ENCODE measurements at places on chromosomes 16 and 17. TPM values are rescaled to one million over a fixed set of nuclear protein-coding genes. Genes with fewer than 3 reads are reported as not detected.

CES4A gene
- 12.4 TPM for polyA plus RNA-seq

SALL1 gene
- 126 TPM for polyA plus RNA-seq

PRSS53 gene
- polyA plus RNA-seq = 1.3 TPM

ABCA8 gene
- 1.1 TPM for polyA plus RNA-seq

GRIN2C gene
- polyA plus RNA-seq = 0.18 TPM

PRSS8 gene
- 54.4 TPM for polyA plus RNA-seq

CSH2 gene
- 0.20 TPM for polyA plus RNA-seq

- no peak for DNase-seq
Observed at GRCh38 chr16:86220561-86220960, 289.8 kb upstream of the FOXF1 start.

- DNase-seq = no peak
Observed at GRCh38 chr16:22264786-22265185, 32.4 kb upstream of the POLR3E start.

GRCh38 chr17:36807496-36808179 is 129.6 kb upstream of the LHX1 start:
- no peak for DNase-seq

- DNase-seq = no peak
Observed at GRCh38 chr17:6948562-6948961, 47.3 kb upstream of the ALOX12 start.

DNA sequence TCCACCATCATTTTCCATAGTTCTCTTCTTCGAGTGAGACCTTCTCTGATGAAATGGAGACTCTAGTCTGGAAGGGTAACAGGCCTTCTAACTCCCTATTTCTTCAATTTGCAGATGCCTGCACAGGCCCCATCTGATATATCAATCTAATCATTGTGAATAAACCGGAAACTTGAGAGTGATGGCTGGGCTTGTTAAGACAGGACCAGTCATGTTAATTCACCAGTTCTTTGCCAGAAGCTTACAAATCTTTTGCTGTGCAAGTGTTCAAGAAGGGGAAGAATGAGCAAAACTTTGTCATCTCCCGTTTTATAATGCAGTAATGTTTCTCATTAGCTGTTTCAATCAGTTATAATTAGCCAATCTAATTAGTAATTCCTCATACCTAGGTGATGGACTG is 1561.3 kb upstream of the GOT2 start:
- no peak for DNase-seq

- no peak for DNase-seq
Observed at GRCh38 chr16:82070656-82071369, 35.8 kb downstream of the HSD17B2 start.

GRCh38 chr16:84324434-84325262 is 30.0 kb downstream of the WFDC1 start:
- no peak for DNase-seq

DNA sequence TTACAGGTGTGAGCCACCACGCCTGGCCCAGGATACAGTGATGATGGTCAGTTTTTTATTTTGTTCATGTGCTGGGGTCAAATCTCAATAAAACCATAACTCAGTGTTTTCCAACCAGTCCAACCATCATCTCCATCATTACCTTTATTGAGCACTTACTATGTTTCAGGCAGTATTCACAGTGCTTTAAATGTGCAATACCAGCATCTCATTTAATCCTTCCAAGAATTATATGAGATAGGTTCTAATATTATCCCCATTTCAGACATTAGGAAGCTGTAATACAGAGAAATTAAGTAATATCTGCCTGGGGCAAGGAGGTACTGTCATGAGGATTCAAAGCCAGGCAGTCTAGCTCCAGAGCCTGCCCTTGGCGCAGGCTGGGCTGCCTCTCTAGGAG is 36.9 kb upstream of the TANGO6 start:
- DNase-seq = no peak

DNA sequence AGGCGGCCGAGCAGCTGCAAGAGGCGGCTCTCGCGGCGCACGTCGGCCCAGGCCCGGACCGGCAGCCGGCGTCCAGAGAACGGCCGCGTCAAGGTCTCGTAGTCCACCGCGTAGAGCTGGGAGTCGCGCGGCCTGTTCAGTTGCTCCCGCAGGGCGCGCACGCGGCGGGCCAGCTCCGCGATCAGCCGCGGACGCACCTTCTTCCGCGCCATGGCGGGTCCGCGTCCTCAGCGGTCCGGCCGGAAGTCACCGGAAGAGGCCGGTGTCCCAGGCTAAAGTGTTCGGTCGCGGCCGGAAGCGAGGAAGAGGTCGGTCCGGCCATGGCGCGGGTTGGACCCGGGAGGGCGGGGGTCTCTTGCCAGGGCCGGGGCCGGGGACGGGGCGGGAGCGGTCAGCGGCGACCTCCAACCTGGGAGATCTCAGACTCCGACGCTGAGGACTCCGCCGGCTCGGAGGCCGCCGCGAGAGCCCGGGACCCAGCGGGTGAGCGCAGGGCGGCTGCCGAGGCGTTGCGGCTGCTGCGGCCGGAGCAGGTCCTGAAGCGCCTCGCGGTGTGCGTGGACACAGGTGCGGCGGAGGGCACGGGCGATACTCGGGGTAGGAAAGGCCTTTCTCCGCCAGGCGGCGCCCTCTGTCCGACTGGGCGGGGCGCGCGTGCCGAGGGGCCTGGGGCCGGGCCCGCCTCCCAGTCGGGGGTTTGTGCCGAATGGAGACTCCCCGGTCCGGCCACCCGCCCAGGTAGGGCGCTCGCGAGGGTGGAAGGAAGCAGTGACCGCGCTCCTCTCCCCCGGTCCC is at the start of gene MRPS34:
Gene MRPS34 (minus strand): TSS at position 227 of the 795 bp plus-strand sequence. CDS start 15 bp downstream, at position 212.
- peak; percentile 83 for DNase-seq

GRCh38 chr16:85220125-85220839 is 108.0 kb upstream of the CIBAR2 start:
- DNase-seq = peak; percentile 86

- no peak for DNase-seq
Observed at GRCh38 chr16:14087590-14088154, 16.6 kb downstream of the MRTFB start.

DNA sequence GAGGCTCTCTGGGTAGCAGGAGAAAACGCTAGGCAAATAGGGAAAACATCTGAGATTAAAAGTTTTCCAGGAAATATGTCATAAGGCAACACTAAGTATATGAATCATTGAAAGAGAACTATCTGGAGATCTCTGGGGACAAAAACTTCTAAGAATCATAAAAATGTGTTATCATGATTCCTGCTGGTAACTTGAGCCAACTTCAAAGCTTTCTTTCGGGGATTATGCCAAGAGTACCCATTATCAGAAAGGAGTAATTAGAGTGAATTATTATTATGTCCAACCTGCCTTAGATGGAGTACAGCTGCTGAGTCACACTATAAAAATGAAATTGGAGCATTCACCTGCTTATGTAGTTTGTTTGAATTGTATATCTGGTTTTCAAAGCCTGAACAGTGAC is 488.5 kb upstream of the SOX9 start:
- peak; percentile 31 for DNase-seq
